ENCODE measurements at places on chromosomes 16 and 17. TPM values are rescaled to one million over a fixed set of nuclear protein-coding genes. Genes with fewer than 3 reads are reported as not detected.

The AATK gene
- 0.16 TPM for polyA plus RNA-seq

The CCL3 gene
- not detected for polyA plus RNA-seq

The CTRL gene
- polyA plus RNA-seq: 0.33 TPM

The SLC16A11 gene
- not detected for polyA plus RNA-seq

The TMED6 gene
- polyA plus RNA-seq: 0.22 TPM
